ENCODE measurements at places on chromosomes 2 and 18. TPM values are rescaled to one million over a fixed set of nuclear protein-coding genes. Genes with fewer than 3 reads are reported as not detected.

The SULT1C2 gene
- not detected for total RNA-seq

The GBX2 gene
- not detected for total RNA-seq

The IL36A gene
- not detected for total RNA-seq

The AQP4 gene
- not detected for total RNA-seq

- H3K36me3 ChIP-seq = no peaks in the 10 kb centered on the region
- DNase-seq = peak; percentile 28
- H3K4me3 ChIP-seq = no peak overlapping the region
- no peak overlapping the region for H3K27ac ChIP-seq
- H3K27me3 ChIP-seq = no peaks in the 10 kb centered on the region
Observed at GRCh38 chr18:44723411-44723810, 42.7 kb downstream of the SETBP1 start.

- no peak for DNase-seq
- peaks cover 2% of the 10 kb centered on the region for H3K27me3 ChIP-seq
- no peak overlapping the region for H3K27ac ChIP-seq
- H3K4me3 ChIP-seq = no peak overlapping the region
- H3K36me3 ChIP-seq = no peaks in the 10 kb centered on the region
- no peaks in the 10 kb centered on the region for H3K4me1 ChIP-seq
Observed at GRCh38 chr18:3725115-3725514, 275.1 kb downstream of the TGIF1 start.

GRCh38 chr2:120419073-120419472 is 73.1 kb downstream of the INHBB start:
- no peak for DNase-seq
- no peaks in the 10 kb centered on the region for H3K4me1 ChIP-seq
- no peak overlapping the region for H3K4me3 ChIP-seq
- H3K27me3 ChIP-seq = no peaks in the 10 kb centered on the region
- no peak overlapping the region for H3K27ac ChIP-seq

GRCh38 chr2:204945376-204945775 is 400.1 kb downstream of the PARD3B start:
- no peak for DNase-seq
- no peaks in the 10 kb centered on the region for H3K27me3 ChIP-seq
- no peak overlapping the region for H3K4me3 ChIP-seq
- H3K27ac ChIP-seq = no peak overlapping the region
- H3K4me1 ChIP-seq = no peaks in the 10 kb centered on the region
- no peaks in the 10 kb centered on the region for H3K36me3 ChIP-seq

- DNase-seq = no peak
- no peaks in the 10 kb centered on the region for H3K36me3 ChIP-seq
- H3K4me1 ChIP-seq = no peaks in the 10 kb centered on the region
- H3K27ac ChIP-seq = no peak overlapping the region
- H3K4me3 ChIP-seq = no peak overlapping the region
Observed at GRCh38 chr2:12931186-12931844, 214.6 kb downstream of the TRIB2 start.

DNA sequence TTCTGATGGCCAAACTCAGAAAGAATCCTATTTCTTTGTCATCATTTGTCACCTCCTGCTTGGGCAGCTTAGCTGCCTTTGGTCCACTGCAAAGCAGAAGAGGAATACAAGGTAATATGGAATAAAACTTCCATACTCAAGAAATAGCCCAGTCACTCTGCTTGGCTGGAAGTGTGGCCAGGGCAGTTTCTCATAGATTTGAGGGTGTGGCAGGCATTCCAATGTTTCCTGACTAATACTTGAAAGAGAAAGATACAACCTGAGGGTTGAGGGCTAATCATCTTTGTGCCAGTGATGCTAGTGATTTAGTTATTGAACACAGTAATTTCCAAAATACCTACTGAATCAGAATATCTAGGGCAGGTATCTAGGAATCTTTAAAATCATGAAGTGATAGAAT is 83.1 kb downstream of the FAM161A start:
- H3K4me3 ChIP-seq = no peak overlapping the region
- no peak for DNase-seq
- no peaks in the 10 kb centered on the region for H3K4me1 ChIP-seq
- no peaks in the 10 kb centered on the region for H3K36me3 ChIP-seq

DNA sequence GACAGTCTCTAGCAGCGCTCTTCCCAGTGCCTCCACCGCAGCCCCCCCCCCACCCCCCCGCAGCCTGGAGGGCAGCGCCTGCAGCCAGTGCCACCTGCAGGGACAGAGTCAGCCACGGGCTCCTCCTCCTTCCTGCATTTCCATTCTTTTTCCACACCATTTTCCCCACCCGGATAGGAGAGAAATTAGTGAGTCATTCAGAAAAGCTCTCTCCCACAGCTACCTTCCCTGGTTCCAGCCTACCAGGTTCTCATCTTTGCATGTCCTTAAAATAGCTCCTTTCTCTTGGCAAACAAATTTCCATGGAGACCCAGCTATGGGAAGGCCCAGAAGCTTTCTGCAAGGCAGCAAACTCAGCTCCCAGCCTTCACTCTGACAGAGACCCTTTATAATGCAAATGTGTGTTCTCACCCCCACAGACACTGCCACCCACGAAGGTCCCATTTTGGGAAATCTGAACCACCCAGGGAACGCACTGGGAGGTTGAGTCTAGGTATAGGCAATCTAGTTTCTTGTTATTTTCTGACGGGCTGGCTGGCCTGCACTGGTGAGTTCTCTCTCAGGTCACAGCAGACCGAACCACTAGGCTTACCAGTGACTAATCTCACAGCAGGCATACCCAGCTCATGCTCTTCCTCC is 41.8 kb upstream of the ATG16L1 start:
- H3K27me3 ChIP-seq = no peaks in the 10 kb centered on the region
- no peak overlapping the region for H3K27ac ChIP-seq
- DNase-seq = no peak
- H3K4me3 ChIP-seq = no peak overlapping the region
- peaks cover 46% of the 10 kb centered on the region for H3K36me3 ChIP-seq
- peaks cover 41% of the 10 kb centered on the region for H3K4me1 ChIP-seq

DNA sequence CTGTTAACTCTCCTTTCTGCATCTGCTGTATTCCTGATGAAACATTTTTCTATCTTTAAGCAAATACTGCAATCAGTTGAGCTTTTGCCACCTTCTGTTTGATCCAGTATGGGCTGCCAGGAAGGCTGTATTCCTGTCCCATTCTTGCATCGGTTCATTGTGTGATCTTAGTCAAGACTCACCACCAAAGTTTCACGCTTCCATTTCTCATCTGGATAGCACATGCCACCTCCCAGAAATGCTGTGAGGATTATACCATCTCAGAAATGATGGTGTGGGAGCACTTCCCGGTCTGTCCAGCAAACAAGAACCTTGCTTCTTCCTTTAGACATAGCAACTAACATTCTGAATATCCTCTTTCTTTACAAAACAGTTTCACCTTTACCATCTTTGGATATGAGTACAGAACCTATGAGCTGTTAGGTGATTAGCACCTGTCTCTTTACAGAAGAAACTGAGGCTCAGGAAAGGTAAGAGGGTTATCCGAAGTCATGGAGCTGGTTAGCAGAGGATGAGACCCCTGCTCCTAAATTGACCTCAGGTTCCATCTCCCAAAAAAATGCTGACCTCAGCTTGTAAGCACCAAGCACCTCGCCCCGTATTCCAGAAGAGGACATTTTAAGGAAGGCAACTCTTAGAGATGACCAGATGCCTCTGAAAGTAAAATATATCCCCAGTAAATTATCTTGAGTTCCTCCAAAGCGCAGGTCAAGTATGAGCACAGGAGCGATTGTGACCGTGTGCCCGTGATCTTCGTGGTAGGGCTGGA is 56.8 kb downstream of the FEZ2 start:
- no peak for DNase-seq
- H3K27me3 ChIP-seq = no peaks in the 10 kb centered on the region
- H3K4me3 ChIP-seq = no peak overlapping the region
- H3K27ac ChIP-seq = no peak overlapping the region

DNA sequence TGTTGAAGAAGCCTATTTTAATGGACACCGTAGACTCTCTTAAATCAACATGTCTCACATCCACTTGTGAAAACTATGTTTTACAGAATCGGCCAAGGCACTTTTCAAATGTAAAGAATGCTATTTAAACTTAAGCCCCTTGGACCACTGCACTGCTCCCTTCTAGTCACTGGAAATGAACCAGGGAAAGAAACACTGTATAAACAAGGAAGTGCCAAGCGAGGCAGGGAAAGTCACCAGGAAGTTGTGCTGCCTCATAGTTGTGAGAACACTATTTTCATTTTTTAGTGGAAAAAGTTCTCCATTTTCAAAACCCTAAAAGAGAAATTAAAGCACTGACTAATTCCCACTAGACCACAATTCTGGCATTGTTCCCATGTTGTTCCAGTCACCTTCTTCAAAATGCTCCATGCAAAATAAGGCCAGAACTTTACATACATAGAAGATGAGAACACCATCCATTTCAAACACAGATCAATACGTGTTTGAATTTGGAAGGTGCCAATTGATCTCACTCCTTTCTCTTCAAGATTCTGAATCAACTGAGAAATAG is 13.5 kb downstream of the CCDC141 start:
- H3K27me3 ChIP-seq = no peaks in the 10 kb centered on the region
- H3K27ac ChIP-seq = no peak overlapping the region
- DNase-seq = no peak
- H3K36me3 ChIP-seq = no peaks in the 10 kb centered on the region
- H3K4me3 ChIP-seq = no peak overlapping the region
- H3K4me1 ChIP-seq = peaks cover 4% of the 10 kb centered on the region

DNA sequence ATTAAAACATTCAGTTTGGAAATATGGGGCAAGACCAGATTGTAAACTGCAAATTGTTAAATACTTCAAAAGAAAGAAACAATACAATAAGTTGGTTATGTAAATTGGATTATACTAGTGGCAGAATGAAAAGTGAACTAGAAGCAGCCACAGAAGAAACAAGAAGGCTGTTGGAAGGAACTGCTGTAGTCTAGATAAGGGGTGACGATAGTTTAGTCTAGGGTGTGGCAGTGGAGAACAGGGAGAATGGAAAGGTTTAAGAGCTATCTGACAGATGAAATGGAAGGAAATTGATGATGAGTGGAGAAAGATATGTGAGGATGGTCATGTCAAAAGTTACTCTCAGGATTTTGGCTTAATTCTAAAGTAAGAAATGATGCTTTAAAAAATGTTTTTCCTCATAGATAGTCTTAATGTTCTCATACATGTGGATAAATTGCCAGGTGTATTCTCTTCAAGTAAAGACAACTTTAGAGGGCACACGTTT is 179.7 kb downstream of the GPD2 start:
- no peak for DNase-seq
- H3K36me3 ChIP-seq = no peaks in the 10 kb centered on the region
- peaks cover under 1% of the 10 kb centered on the region for H3K27me3 ChIP-seq
- no peak overlapping the region for H3K27ac ChIP-seq

DNA sequence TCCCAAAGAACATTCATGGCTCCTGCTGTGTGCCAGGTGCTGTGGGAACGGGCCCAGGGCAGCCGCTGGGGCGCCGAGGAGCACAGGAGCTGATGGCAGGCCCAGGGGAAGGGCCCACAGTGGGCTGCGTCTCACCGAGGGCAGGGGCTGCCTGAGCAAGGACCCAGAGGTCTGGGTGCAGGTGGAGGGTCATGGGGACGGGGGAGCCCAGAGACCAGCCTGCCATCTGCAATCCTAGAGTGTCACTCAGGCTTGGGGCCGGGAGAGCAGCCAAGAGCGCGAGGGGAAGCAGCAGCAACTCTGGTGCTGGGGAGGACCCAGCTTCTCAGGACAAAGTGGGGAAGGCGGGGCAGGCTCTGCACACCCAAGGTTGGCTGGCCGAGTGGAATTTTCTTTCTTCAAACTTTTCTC is 207.4 kb downstream of the HDAC4 start:
- peaks cover 22% of the 10 kb centered on the region for H3K36me3 ChIP-seq
- H3K4me1 ChIP-seq = peaks cover 4% of the 10 kb centered on the region
- H3K27ac ChIP-seq = no peak overlapping the region
- no peak overlapping the region for H3K4me3 ChIP-seq
- no peak for DNase-seq
- H3K27me3 ChIP-seq = no peaks in the 10 kb centered on the region

- no peaks in the 10 kb centered on the region for H3K27me3 ChIP-seq
- peaks cover 17% of the 10 kb centered on the region for H3K36me3 ChIP-seq
- H3K4me1 ChIP-seq = peaks cover 52% of the 10 kb centered on the region
- H3K4me3 ChIP-seq = no peak overlapping the region
- H3K27ac ChIP-seq = peak overlapping the region; percentile 37
Observed at GRCh38 chr2:219210196-219210885, 3.8 kb downstream of the ZFAND2B start.

GRCh38 chr18:58928386-58928785 is 63.7 kb downstream of the ZNF532 start:
- no peaks in the 10 kb centered on the region for H3K27me3 ChIP-seq
- no peak for DNase-seq
- no peak overlapping the region for H3K27ac ChIP-seq
- H3K36me3 ChIP-seq = no peaks in the 10 kb centered on the region
- H3K4me3 ChIP-seq = no peak overlapping the region

- no peak overlapping the region for H3K4me3 ChIP-seq
- H3K27me3 ChIP-seq = no peaks in the 10 kb centered on the region
- H3K4me1 ChIP-seq = no peaks in the 10 kb centered on the region
Observed at GRCh38 chr2:11870064-11870463, 123.6 kb downstream of the LPIN1 start.

- no peaks in the 10 kb centered on the region for H3K36me3 ChIP-seq
- H3K4me1 ChIP-seq = peaks cover 2% of the 10 kb centered on the region
- no peaks in the 10 kb centered on the region for H3K27me3 ChIP-seq
- H3K27ac ChIP-seq = no peak overlapping the region
Observed at GRCh38 chr2:193895226-193895625, 1700.5 kb upstream of the TMEFF2 start.

- DNase-seq = no peak
- H3K4me1 ChIP-seq = no peaks in the 10 kb centered on the region
- H3K27me3 ChIP-seq = no peaks in the 10 kb centered on the region
- H3K36me3 ChIP-seq = no peaks in the 10 kb centered on the region
Observed at GRCh38 chr2:205748639-205749038, 66.3 kb downstream of the NRP2 start.

Data from natural killer cell (primary cell).